Stomach (tissue), 19 donors: ENCODE measurements at places on chromosomes 7 and 10.

DNA sequence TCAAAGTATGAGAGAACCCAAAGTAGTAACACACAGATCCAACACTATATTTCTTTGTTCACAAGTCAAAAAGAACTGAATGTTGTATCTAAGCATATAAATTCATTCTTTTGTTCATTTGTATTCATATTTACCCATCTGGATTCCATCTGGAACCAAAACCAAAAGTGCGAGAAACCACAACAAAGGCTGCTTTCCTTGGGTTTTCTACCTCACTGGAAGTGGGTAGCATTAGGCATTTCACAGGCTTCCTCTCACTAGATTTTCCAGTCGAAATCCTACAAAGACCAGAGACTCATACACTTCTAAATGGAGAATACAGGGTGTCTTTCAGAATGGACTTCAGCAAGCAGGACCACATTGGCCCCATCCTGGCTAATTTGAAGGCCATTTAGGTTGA is 109.8 kb upstream of the WNT16 start:
- no peaks in the 10 kb centered on the region for H3K36me3 ChIP-seq
- no peak overlapping the region for H3K4me3 ChIP-seq
- no peak for DNase-seq

DNA sequence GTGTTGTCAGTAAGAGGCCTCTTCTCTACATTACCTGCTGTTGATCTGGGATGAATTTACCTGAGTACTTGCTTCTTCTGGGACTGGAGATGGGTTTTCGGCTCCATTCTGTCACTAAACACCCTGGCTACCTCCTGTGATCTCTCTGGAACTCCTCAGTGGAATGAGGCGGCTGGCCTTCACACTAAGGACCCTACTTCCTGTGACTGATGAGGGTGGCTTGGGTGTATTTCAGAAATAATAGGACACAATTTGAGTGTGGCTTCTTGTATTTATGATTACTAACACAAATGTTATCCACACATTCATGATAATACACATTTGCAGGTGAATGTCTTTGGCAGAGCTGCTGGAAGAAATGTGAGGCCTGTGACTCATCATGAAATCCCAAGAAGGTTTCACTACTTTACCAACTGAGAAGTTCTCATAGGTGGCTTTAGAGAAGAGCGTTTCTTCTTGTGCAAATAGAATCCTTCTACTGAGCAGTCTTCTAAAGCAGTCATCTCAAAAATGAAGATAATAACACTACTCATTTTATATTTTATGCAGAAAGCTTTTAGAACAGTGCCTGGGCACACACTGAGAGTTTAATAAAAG is 21.3 kb upstream of the EVX1 start:
- no peaks in the 10 kb centered on the region for H3K36me3 ChIP-seq
- no peak overlapping the region for H3K27ac ChIP-seq
- H3K4me3 ChIP-seq: no peak overlapping the region
- DNase-seq: no peak

GRCh38 chr10:119337223-119337622 is 129.9 kb downstream of the GRK5 start:
- peaks cover 19% of the 10 kb centered on the region for H3K36me3 ChIP-seq
- no peaks in the 10 kb centered on the region for H3K27me3 ChIP-seq
- peaks cover 9% of the 10 kb centered on the region for H3K4me1 ChIP-seq
- no peak for DNase-seq

DNA sequence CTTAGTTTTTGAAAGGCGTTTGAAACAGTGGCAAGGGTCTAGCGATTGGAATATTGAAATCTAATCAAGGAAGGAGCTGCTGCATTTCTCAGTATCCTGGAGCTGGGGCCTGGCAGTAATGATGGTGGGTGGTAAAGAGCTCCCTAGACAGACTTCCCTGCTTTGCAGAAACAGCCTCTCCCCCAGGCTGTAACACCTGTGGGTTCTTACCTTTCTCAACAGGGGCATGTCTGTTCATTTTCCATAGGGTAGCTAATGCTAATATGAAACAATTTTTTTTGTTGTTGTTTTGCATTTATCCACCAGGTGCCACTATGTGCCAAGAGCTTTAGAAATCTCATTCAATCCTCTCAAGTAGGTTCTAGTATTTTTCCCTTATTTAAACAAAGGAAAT is 345.5 kb downstream of the REEP3 start:
- DNase-seq: peak; percentile 26
- peaks cover 20% of the 10 kb centered on the region for H3K27me3 ChIP-seq
- H3K4me1 ChIP-seq: peaks cover 12% of the 10 kb centered on the region
- H3K27ac ChIP-seq: no peak overlapping the region
- no peaks in the 10 kb centered on the region for H3K36me3 ChIP-seq
- H3K4me3 ChIP-seq: no peak overlapping the region

GRCh38 chr10:96271016-96271815 is at the start of gene BLNK:
TSS of gene BLNK (minus strand) at chr10:96271569. CDS start at chr10:96271398, 171 bp downstream.
- DNase-seq: peak; percentile 90
- peak within 1 kb of the TSS; percentile 83 for H3K27ac ChIP-seq
- peak within 1 kb of the TSS; percentile 39 for H3K4me3 ChIP-seq
- no peaks in the 10 kb centered on the region for H3K36me3 ChIP-seq
- H3K27me3 ChIP-seq: no peaks in the 10 kb centered on the region

DNA sequence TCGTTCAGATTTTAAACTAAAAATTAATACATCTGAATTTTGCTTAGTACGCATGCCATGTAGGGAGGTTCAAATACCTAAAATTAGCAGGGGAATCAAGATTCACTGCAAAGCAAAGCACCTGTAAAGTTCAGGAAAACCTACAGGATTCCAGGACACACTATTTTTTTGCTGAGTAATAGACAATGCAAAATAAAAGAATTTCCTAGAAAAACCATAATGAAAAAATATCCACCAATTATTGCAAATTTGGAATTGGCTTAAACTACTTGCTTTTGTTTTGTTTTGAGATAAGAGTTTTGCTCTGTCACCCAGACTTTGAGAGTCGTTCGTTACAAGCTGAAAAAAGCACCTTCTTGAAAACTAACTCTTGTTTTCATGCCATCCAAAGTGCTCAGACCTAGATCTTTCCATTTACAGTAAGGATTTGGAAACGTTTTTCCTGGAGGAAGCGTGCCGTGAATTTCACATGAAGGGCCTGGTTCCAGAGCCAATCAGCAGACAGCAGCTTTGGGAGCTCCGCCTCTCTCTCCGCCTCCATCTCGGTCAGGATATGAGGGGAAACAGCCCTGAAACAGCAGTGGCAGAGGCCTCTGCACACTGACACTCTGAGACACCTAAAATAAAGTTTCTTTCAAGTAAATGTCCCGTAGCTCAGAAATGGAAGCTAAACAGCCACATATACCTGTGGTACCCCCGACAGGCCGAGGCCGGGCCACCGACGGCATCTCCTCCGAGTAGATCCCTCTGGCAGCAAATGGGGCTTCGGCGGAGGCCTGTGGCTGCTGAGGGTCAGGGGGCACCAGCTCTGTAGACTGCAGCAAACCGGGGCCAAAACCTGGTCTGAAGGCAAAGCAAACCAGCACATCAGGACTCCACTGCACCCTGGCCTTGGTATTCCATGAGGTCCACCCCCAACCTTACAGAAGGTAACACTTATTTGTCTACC is 45.9 kb upstream of the ATP6V0A4 start:
- no peaks in the 10 kb centered on the region for H3K27me3 ChIP-seq
- peaks cover 8% of the 10 kb centered on the region for H3K36me3 ChIP-seq
- no peak overlapping the region for H3K27ac ChIP-seq
- no peak for DNase-seq

- H3K27me3 ChIP-seq: peaks cover 82% of the 10 kb centered on the region
- peaks cover 68% of the 10 kb centered on the region for H3K4me1 ChIP-seq
- H3K4me3 ChIP-seq: peak overlapping the region; percentile 19
- no peak overlapping the region for H3K27ac ChIP-seq
- DNase-seq: peak; percentile 20
These were observed 2.7 kb upstream of the HOXA11 start for GRCh38 chr7:27187475-27188385.

DNA sequence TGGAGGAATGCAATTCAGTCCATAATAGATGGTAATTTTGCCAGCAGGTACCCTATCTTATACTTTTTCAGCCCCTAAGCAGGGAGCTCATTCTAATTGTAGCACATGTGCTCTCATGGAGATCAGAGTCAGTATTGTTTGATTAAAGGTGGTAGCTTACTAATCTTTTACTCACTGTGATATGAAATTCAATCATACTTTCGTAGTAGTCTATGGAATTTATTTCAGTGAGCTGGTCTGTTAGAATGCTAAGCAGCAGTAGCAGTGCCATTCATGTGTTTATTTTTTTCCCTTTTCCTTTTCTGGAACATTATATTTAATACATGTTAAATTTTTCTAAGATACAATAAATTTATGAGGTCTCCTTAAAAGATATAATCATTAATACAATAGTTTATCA is 109.0 kb downstream of the ST7 start:
- H3K4me3 ChIP-seq: no peak overlapping the region
- H3K27me3 ChIP-seq: no peaks in the 10 kb centered on the region
- H3K27ac ChIP-seq: no peak overlapping the region
- no peaks in the 10 kb centered on the region for H3K4me1 ChIP-seq
- DNase-seq: no peak

- peaks cover 22% of the 10 kb centered on the region for H3K4me1 ChIP-seq
- no peaks in the 10 kb centered on the region for H3K27me3 ChIP-seq
- no peak overlapping the region for H3K4me3 ChIP-seq
These were observed 103.0 kb upstream of the KLF6 start for GRCh38 chr10:3887885-3888476.

DNA sequence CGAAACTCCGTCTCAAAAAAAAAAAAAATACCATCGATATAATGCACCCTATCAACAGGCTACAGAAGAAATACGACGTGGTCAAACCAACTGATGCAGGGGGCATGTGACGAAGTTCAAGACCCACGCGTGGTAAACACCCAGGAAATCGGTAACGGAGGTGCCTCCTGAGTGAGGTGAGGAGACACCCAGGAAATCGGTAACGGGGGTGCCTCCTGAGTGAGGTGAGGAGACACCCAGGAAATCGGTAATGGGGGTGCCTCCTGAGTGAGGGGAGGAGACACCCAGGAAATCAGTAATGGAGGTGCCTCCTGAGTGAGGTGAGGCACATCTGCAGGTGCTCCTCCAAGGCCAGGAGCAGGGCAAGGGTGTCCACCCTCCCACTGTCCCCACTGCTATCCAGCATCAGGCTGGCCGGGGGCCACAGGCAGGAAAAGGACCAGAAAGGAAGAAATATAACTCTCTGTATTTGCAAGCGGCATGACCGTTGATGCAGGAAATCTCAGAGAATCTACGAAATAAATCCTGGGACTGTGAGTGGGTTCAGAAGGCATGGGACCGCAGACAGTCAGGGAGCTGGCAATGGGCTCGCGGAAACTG is 10.7 kb upstream of the GPR146 start:
- H3K27ac ChIP-seq: no peak overlapping the region
- H3K36me3 ChIP-seq: no peaks in the 10 kb centered on the region
- DNase-seq: no peak
- peaks cover 10% of the 10 kb centered on the region for H3K4me1 ChIP-seq
- H3K4me3 ChIP-seq: no peak overlapping the region

GRCh38 chr10:115898242-115898641 is 374.8 kb downstream of the GFRA1 start:
- no peak overlapping the region for H3K4me3 ChIP-seq
- H3K27ac ChIP-seq: no peak overlapping the region
- no peaks in the 10 kb centered on the region for H3K27me3 ChIP-seq
- no peaks in the 10 kb centered on the region for H3K36me3 ChIP-seq

DNA sequence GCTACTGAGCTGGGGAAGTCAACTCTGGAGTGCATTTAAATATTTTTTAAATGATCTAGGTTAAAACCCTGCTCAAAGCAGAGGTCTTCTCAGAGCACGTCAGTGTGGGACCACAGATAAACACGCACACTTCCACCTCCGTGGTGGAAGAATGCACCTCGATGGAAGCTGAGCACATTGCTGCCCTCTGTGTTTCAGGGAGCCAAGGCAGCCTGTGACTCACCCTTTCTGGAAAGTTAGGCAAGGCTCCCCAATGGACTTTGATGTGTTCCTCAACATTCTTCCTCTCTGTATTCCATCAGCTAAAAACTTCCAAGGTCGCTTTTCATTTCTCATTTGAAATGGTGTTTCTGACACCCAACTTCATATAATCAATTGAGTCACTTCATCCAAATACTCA is 170.8 kb upstream of the KMT2E start:
- no peaks in the 10 kb centered on the region for H3K27me3 ChIP-seq
- no peak overlapping the region for H3K27ac ChIP-seq
- H3K4me3 ChIP-seq: no peak overlapping the region
- no peaks in the 10 kb centered on the region for H3K36me3 ChIP-seq
- H3K4me1 ChIP-seq: peaks cover 4% of the 10 kb centered on the region

DNA sequence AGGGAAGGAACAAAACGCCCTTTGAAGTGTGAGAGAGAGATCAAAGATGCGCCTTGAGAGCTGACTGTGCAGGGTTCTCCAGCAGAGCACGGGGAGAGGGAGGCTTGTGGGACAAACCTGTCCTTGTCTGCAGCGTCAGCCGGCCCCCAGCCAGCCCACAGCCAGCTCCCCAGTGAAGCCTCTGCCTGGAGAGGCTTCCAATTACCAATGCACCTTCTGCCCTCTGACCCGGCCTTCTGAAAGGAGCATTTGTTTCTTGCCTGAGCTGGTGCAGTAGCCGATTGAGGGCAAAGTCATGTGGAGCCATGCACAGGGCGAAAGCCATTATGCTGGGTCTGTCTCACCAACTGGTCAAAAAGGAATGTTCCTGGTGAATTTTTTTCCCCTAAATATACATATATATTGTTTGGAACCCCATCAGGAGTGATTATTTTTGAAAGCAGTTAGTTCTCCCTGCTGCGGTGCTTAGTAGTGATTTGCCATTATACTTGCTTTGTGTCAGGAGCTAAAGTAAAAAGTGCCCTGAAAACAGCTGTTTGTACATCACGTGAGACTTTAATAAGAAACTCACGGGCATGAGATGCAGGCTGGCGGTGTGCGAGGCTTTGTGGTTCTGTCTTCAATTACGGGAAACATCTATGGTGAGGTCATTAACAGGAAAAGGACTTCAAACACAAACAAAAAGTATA is 268.6 kb downstream of the KLF6 start:
- H3K4me1 ChIP-seq: no peaks in the 10 kb centered on the region
- H3K4me3 ChIP-seq: no peak overlapping the region
- H3K27ac ChIP-seq: no peak overlapping the region
- no peaks in the 10 kb centered on the region for H3K36me3 ChIP-seq
- H3K27me3 ChIP-seq: no peaks in the 10 kb centered on the region

DNA sequence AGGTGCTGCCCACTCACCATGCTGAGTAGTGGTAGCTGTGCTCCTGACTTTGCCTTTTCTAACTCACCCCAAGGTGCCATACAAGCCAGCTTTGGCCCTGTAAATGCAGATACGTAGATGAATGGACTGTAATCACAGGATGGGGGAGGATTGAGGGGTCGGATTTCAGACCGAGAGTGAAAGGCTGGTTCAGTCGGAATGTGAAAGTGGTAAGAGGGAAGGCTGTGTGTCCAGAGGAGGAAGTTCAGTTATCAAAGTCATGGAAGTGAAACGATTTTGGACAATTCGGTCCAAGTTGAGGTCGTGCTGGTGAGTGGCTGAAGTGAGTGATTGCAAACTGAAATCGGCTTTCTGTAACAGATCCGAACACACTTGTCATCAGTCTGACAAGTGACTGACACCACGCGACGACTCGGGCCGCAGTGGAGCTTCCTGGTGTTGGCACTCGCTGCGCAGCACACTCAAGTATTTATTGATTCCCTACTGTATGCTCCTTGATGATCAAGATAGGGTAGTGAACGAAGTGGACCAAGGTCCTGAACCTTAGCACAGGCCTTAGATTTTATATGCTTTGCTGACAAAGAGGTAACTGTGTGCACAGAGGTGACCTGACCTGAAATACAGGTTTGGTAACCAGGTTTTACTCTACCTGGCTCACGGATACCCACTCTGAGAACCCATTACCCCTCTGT is 10.5 kb downstream of the ZNF282 start:
- H3K4me1 ChIP-seq: peaks cover 10% of the 10 kb centered on the region
- peaks cover 96% of the 10 kb centered on the region for H3K36me3 ChIP-seq
- no peaks in the 10 kb centered on the region for H3K27me3 ChIP-seq
- H3K4me3 ChIP-seq: no peak overlapping the region
- no peak for DNase-seq
